ENCODE measurements at places on chromosomes 5 and 9. TPM values are rescaled to one million over a fixed set of nuclear protein-coding genes. Genes with fewer than 3 reads are reported as not detected.

The ALDH1A1 gene
- total RNA-seq, result not detected

The TOMM5 gene
- total RNA-seq, result 201 TPM

The FOXI1 gene
- not detected for total RNA-seq

The GADD45G gene
- 1.8 TPM for total RNA-seq

The UGT3A1 gene
- 5.6 TPM for total RNA-seq

The ADRA1B gene
- 0.59 TPM for total RNA-seq

The SKP2 gene
- 93.4 TPM for total RNA-seq

The PTGES gene
- total RNA-seq, result 2.9 TPM

The PCDHAC1 gene
- 2.9 TPM for total RNA-seq

Measured in neural progenitor cell (in vitro differentiated cells).